ENCODE measurements at places on chromosomes 2 and 18.

GRCh38 chr2:171018522-171018921 is 89.5 kb downstream of the GORASP2 start:
- H3K27ac ChIP-seq: peak overlapping the region; percentile 53
- no peaks in the 10 kb centered on the region for H3K27me3 ChIP-seq
- peaks cover 36% of the 10 kb centered on the region for H3K4me1 ChIP-seq
- peaks cover 27% of the 10 kb centered on the region for H3K36me3 ChIP-seq

DNA sequence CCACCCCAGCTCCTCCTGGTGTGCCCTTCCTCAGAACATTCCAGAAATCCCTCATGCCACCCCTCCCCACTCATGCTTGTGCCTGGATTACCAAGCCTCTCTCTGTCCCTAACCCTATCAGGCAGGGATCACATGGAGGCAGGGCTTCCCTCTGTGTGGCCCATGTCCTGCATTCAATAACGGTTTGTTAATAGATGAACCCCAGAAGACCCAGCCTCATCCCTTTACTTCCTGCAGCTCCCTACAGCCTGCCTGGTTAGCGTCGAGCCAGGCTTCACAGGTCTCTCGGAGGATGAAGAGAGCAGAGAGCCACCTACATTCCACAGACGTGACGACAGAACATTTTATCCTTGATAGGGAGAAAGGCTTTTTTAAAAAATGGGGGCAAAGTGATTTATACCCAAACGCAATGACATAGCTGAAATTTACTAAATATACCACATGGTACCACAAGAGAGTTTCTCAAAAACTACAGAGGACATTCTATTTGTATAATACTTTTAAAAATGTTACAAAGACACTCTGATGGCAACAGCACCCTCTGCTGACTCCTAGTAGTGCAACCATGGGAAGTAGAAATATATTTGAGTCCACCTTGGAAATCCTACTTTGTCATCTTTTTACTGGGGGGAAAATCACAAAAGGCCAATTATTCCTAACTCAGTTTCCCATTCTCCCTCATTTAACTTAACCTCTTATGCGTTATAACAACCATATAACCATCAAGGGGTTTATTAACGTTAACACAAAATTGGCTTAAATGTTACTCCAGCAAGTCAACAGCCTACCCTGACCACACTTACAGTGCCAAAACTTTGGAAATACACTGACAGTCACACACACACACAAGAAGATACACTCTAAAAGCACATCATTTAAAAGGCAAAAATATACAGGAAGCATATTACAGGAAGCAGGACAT is 30.7 kb downstream of the FBXO15 start:
- H3K27me3 ChIP-seq: no peaks in the 10 kb centered on the region
- H3K27ac ChIP-seq: no peak overlapping the region

DNA sequence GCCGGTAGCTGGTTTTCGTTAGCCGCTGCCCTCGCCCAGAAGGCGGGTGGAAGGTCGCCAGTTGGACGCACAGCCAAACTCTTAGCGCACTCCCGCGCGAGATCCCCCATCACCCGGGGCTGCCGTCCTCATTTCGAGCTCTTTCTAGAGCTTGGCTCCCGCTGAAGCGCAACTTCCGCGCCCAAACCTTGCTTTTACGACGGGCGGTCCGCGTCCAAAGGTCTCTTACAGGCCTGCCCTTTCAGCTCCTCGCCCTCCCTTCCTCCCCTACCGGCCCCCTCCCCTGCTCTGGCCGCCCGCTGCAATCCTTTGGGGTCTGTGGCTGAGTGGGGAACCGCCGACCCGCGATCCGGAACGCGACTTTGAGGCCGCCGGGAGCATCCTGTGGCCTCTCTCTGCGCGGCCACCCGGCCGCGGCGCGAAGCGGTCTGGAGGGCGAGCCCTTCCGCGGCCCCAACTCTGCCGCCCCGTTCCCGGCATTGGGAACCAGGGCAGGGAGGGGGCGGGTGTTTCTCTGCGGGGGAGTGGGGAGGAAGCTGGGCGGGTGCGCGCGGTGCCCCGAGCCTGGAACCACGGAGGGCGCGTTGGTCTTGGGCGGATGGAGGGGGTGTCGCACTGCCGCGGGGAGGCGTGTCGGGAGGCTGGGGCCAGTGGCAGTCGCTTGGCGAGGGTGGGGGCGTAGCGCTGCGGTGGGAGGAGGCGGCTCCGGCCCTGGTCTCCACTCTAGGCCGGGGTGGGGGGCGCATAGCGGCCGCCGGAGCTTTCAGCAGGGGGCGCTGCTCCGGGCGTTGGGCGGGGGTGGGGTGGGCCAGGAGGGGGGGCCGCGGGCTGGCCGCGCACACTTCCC is at the start of gene GDF7:
TSS of gene GDF7 (plus strand) at position 841 of the 847 bp plus-strand sequence. CDS start 96 bp downstream, outside the sequence.
- H3K4me3 ChIP-seq: peak within 1 kb of the TSS; percentile 68
- no peaks in the 10 kb centered on the region for H3K36me3 ChIP-seq
- peak; percentile 27 for DNase-seq
- H3K27me3 ChIP-seq: peaks cover 59% of the 10 kb centered on the region
- peaks cover 10% of the 10 kb centered on the region for H3K4me1 ChIP-seq

DNA sequence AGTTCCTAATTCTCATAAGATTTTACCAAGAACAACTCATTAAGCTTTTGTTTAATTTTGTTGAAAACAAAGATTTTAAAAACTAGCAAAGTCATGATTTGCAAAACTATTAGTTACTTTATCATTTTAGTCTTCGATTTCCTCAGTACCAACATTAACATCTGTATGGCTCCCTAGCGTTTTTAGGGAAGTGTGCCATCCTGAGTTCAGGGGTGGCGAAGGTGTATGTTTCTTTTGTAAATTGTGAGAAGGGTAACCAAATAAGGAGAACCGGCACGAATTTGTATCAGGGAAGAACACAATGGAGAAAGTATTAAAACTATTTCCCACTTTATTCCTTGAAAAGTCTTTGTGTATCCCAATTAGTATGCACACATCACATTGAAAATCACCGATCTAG is 419.9 kb downstream of the DSC3 start:
- no peak overlapping the region for H3K4me3 ChIP-seq
- no peaks in the 10 kb centered on the region for H3K4me1 ChIP-seq
- no peaks in the 10 kb centered on the region for H3K27me3 ChIP-seq
- no peak for DNase-seq
- no peaks in the 10 kb centered on the region for H3K36me3 ChIP-seq

DNA sequence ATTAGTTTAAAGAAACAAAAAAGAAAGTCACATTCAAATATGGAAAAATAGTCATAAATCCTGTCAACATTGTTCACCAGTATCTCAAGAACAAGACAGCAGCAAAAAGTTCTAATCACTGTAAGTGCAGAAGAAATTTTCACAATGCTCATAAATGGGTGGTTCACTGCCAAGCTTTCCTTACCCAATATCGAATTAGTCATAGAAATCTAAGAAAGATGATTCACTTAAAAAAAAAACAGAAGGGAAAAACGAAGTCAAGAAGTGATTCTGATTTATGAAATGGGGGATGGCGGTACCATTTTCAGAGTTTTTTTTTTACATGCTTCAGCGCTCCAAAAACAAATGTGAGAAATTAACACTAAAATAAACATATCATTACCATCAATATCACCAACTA is 156.7 kb downstream of the EXOC6B start:
- H3K4me1 ChIP-seq: no peaks in the 10 kb centered on the region
- H3K36me3 ChIP-seq: peaks cover 35% of the 10 kb centered on the region
- no peaks in the 10 kb centered on the region for H3K27me3 ChIP-seq
- no peak overlapping the region for H3K27ac ChIP-seq

DNA sequence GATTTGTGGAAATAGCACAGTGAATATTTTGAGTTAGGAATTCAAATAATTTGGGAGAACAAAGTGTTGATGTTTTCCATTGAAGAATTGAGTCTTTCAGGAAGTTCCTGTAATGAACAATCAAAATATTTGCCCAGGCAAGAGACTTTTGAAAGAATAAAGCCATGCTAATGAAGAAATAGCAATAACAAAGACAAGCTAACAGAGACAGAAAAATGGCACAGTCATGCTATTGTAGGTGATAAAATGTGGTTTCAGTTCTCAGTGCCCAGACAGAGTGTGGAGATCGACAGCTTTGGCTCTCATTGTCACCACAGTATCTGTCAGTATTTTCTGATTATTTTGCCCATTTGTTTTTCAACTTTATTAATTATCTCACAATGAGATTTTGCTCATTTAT is 490.8 kb upstream of the PIK3C3 start:
- no peak for DNase-seq
- no peaks in the 10 kb centered on the region for H3K4me1 ChIP-seq
- H3K27ac ChIP-seq: no peak overlapping the region
- no peak overlapping the region for H3K4me3 ChIP-seq

- H3K27ac ChIP-seq: no peak overlapping the region
- H3K4me3 ChIP-seq: no peak overlapping the region
- H3K4me1 ChIP-seq: no peaks in the 10 kb centered on the region
- H3K27me3 ChIP-seq: peaks cover 8% of the 10 kb centered on the region
- DNase-seq: no peak
- H3K36me3 ChIP-seq: no peaks in the 10 kb centered on the region
These were observed 7.0 kb downstream of the NCKAP5 start for GRCh38 chr2:133561045-133561852.

- no peak overlapping the region for H3K27ac ChIP-seq
- H3K4me1 ChIP-seq: no peaks in the 10 kb centered on the region
- H3K27me3 ChIP-seq: peaks cover 3% of the 10 kb centered on the region
- no peak for DNase-seq
- no peaks in the 10 kb centered on the region for H3K36me3 ChIP-seq
- no peak overlapping the region for H3K4me3 ChIP-seq
These were observed 136.0 kb upstream of the GCFC2 start for GRCh38 chr2:75846683-75847190.

- no peak overlapping the region for H3K27ac ChIP-seq
- H3K27me3 ChIP-seq: no peaks in the 10 kb centered on the region
- peaks cover 10% of the 10 kb centered on the region for H3K36me3 ChIP-seq
- H3K4me3 ChIP-seq: no peak overlapping the region
- no peaks in the 10 kb centered on the region for H3K4me1 ChIP-seq
- no peak for DNase-seq
These were observed 260.3 kb downstream of the KLHL29 start for GRCh38 chr2:23645230-23645808.

GRCh38 chr2:181188605-181189004 is 208.2 kb downstream of the UBE2E3 start:
- H3K4me1 ChIP-seq: peaks cover 39% of the 10 kb centered on the region
- no peaks in the 10 kb centered on the region for H3K27me3 ChIP-seq
- DNase-seq: no peak
- peaks cover 1% of the 10 kb centered on the region for H3K36me3 ChIP-seq
- no peak overlapping the region for H3K27ac ChIP-seq

DNA sequence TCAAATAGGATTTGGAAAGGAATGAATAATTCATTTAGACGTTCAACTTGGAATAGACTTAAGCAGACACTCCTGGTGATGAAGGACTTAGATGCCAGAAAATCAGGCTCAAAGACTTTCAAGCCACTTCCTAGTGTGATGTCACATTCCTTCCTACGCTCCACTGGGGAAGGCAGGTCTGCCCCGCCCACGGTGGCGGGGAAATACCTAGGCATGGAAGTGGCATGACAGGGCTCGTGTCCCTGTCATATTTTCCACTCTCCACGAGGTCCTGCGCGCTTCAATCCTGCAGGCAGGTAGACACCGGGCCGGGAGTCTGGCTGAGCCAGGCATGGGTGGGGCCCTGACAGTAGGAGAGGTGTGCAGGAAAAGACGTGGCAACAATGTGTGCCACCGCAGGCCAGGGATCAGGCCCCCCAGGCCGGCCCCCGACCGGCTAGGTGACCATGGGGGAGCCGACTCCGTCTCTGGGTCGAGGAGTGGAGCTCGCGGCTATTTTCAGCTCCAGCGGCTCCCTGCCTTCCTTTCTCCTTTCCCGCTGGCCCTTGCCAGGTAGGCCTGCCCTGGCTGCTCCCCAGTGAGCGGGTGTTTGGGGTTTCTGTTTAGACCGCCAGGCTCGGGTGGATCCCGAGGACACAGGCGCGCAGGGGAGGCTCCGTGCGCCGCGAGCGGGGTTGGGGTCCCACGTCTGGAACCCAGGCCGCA is at the start of gene IL1RL2:
TSS of gene IL1RL2 (plus strand) at position 233 of the 705 bp plus-strand sequence. CDS start 845 bp downstream, outside the sequence.
- peaks cover 4% of the 10 kb centered on the region for H3K36me3 ChIP-seq
- H3K4me1 ChIP-seq: peaks cover 21% of the 10 kb centered on the region
- H3K27ac ChIP-seq: peak within 1 kb of the TSS; percentile 57

- no peaks in the 10 kb centered on the region for H3K27me3 ChIP-seq
- peaks cover 15% of the 10 kb centered on the region for H3K36me3 ChIP-seq
- DNase-seq: peak; percentile 84
- peak overlapping the region; percentile 64 for H3K4me3 ChIP-seq
- peaks cover 84% of the 10 kb centered on the region for H3K4me1 ChIP-seq
These were observed 13.2 kb downstream of the SERPINE2 start for GRCh38 chr2:224025874-224026273.

DNA sequence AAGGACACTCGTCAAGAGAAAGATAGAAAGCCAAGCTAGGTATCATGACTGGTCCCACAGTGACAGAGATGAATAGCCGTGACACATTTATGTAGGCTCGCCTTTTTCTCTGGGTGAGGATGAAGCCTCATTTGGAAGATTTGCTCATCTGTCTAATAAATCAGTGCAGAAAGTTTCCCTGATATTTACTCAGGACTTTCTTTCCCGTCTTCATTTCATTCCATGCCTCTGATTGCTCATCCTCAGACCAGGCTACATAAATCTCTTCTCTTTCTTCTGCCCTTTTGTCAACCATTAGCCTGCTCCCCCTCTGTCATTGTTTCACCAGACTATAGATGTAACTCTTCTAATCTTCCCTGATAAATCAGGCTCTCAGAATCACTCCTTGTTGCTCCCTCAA is 361.8 kb upstream of the MEIS1 start:
- H3K36me3 ChIP-seq: no peaks in the 10 kb centered on the region
- H3K27me3 ChIP-seq: no peaks in the 10 kb centered on the region
- H3K4me3 ChIP-seq: no peak overlapping the region
- no peaks in the 10 kb centered on the region for H3K4me1 ChIP-seq
- H3K27ac ChIP-seq: no peak overlapping the region
- DNase-seq: no peak

DNA sequence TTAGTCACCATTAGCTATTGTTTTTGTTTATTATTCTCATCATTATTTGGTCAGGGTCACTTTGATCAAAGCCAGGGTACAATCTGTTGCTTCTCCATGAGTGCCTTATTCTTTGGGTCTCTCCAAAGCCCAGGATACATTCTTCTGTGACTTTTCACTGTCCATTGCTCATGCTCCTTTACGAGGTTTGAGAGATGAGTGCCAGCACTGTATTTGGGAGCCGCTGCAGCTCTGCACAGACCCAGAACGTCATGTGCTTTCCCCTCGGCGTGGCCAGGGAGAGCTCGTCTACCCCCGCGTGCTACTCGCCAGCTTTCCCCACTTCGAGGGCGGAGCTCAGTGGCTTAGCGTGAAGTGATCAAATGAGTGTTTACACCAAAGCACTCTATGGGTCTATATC is 123.7 kb downstream of the COL6A3 start:
- H3K36me3 ChIP-seq: no peaks in the 10 kb centered on the region
- H3K27ac ChIP-seq: no peak overlapping the region
- peaks cover 29% of the 10 kb centered on the region for H3K27me3 ChIP-seq
- no peak for DNase-seq
- H3K4me1 ChIP-seq: peaks cover 9% of the 10 kb centered on the region

DNA sequence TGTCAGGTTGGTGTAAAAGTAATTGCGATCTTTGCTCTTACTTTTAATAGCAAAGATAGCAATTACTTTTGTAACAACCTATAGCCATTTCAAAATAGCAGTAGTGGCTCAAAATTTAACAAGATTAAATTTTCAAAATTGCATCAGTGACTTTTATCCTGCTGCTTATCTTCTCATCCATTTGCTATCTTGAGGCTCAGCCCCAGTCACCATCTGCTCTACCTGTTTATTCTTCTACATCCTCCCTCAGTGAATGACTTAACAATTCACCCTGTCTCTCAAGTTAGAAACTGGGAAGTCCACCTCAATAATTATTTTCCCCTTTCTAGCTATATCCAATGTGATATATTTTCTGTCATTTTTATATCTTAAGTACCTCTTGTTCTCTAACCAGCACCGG is 148.6 kb upstream of the ZNF804A start:
- H3K4me3 ChIP-seq: no peak overlapping the region
- no peaks in the 10 kb centered on the region for H3K27me3 ChIP-seq
- no peaks in the 10 kb centered on the region for H3K4me1 ChIP-seq
- H3K27ac ChIP-seq: no peak overlapping the region
- H3K36me3 ChIP-seq: no peaks in the 10 kb centered on the region

Data from activated naive CD4-positive, alpha-beta T cell treated with anti-CD3 and anti-CD28 coated beads for 36 hours (primary cell).